ENCODE measurements at places on chromosomes 16 and 17.

GRCh38 chr17:18321309-18321708, 6.2 kb downstream of the SMCR8 start:
- DNase-seq: no peak

DNA sequence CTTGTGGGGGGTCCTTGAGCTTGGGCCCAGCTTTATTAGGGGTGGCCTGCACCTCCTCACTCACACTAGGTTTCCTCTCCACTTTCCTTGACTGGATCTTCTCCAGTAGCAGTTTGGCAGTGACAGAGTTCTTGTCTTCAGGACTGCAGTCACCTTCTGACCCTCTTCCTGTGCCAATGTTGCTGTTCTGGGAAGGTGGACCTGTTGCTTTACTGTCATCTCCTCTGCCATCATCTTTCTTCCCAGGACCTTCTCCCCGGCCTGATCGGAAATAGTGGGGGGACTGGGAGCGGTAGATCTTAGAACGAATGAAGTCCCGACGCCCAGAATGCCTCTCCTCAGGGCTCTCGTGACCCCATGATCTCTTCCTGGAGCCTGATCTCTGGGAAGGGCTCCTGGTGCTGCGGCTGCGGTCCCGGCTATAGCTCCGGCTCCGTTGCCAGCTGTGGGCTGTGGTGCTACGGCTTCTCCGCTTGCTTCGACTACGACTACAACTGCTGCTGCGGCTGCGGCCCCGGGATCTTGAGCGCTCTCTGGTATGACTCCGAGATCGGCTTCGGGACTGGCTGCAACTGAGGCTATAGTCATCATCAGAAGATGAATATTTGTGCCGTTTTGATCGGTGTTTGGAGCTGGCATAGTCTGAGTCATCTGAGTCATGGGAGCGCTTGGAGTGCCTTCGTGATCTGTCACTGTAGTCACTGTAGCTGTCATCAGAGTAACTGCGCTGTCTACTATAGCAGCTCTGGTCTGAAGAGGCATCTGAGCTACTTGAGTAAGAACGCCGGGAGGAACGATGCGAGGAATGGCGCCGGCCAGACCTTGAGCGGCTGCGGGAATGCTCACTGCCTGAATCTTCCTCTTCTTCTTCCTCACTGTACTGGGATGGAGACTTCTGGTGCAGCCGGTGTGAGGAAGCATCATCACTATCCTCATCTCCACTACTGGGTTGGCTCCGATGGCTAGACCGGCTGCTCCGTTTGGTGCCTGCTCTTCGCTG, 9.5 kb upstream of the ITGA2B start:
- no peak for DNase-seq

- no peak for DNase-seq
These were observed 238.1 kb downstream of the ZNF423 start for GRCh38 chr16:49617710-49618330.

DNA sequence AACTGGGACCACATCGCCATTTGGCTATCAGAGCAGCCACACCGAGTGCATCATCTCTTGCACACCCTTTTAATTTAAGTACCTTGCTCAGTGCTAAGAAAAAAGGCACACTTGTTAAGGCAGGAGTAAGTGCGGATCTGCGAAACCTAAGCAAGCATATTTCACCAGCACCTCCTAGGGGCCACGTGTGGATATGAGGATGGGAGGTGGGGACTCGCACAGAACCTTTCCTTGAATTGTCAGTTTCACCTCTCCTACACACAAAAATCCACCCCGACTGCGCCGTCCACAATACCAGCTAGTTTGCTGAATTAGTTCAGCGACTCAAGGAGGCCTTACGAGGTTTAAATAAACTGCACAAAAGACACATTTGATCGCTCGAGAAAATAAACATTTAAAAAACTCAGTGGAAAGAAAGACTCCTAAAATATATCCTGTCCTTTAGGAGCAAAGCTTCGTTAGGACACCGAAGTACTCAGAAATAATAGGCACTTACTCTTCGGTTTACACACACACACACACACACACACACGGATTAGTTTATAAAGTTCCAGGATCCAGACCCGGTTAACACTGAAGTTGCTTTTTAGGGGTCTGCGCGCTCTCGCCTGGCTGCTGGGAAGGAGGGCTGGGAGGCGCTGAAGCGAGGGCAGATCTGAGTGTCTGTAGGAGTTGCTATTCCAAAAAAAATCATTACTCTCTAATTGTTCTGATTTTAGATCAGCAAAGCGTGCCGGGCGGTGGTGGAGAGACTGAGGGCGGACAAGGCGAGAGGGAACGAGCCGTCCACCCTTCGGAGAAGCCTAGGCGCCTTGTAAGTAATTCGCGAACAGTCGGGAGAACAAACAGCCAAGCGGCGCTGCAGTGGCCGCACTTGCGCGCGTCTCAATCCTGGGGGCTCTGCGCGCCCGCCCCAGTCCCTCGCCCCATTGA, 1.0 kb upstream of the KCNJ2 start:
- peak; percentile 66 for DNase-seq

- DNase-seq: no peak
These were observed 762 bp downstream of the CDK12 start for GRCh38 chr17:39461926-39462569.

DNA sequence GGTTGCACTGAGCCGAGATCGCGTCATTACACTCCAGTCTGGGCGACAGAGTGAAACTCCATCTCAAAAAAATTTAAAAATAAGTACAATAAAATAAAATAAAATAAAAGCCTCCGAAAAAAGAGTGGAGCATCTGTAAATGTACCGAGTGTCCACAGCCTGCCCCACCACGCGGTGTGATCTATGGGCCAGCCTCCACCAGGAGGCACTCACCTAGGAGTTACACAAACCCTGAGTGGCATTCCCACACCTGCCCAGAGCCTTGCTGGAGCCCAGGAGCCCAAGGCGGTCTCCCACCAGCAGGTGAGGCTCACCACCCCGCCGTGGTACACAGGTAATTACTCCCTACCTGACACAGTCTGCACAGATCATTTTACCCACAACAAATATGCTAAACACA, 183.2 kb downstream of the ZNF423 start:
- DNase-seq: no peak

- DNase-seq: no peak
These were observed 33.2 kb downstream of the RBFOX3 start for GRCh38 chr17:79577485-79578187.

DNA sequence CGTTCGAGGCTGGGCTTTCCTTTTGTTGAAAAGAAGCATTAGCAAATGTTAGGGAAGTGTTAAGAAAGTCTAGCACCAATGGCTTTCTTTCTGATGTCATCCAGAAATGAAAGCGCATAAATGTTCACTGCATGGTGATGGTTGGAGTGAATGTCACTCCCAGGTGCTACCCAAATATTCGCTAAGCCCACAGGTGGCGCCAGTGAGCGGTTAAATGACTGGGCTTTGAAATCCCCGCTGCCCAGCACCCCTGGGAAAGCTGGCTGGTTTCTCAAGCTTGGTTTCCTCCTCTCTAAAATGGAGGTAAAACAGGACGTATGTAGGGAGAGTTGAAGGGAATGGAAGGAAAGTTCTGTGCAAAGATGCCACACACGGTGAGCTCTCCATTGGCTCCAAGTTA, 104.4 kb downstream of the IRX5 start:
- DNase-seq: peak; percentile 51

DNA sequence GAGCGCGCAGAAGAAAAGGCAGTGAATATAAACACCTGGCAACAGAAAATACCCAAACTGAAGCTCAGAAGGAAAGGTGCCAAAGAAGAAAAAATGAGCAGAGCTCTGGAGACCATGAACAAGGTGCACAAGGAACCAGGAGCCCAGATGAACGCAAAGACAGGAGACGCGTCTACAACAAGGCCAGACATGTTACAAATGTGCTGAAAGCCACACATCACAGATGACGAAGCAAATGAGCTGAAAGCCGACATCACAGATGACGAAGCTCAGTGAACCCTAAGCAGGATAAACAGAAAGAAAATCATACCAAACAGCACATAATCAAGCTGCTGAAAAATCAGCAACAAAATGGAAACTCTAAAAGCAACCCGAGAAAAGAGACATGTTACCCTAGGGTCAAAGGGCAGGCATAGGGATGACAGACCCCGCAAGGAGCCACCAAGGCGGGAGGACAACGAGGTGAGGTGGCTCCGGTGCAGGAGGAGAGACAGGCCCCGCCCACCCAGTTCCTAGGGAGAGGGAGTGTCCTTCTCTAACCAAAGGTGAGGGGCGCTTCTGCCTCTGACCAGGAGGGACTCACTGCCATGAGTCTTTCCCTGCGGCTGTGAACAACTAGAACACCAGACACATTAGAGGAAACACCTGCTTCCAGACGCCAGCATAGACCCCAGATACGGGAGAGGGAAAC, 39.1 kb downstream of the CCDC57 start:
- DNase-seq: no peak

DNA sequence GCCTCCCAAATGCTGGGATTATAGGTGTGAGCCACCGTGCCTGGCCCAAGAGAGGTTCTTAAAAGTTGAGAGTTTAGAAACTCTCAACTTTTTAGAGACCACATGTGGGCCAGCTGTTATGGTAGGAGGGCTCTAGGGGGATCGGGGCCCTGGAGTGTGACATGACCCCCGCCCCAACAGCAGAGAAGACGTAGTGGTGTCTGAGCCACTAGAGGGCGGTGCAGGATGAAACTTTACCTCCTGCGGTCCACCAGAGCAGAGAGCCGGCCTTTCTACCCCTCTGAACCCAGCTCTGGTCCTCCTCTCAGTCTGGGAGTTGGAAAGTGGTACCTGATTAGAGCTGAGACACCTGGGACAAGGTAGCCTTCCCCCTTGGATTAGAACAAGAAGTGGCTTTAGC, 7.4 kb downstream of the CDK5RAP3 start:
- DNase-seq: no peak

GRCh38 chr17:3766779-3767178, 34.2 kb downstream of the ITGAE start:
- no peak for DNase-seq

- DNase-seq: no peak
These were observed 28.7 kb downstream of the B9D1 start for GRCh38 chr17:19333736-19334290.

DNA sequence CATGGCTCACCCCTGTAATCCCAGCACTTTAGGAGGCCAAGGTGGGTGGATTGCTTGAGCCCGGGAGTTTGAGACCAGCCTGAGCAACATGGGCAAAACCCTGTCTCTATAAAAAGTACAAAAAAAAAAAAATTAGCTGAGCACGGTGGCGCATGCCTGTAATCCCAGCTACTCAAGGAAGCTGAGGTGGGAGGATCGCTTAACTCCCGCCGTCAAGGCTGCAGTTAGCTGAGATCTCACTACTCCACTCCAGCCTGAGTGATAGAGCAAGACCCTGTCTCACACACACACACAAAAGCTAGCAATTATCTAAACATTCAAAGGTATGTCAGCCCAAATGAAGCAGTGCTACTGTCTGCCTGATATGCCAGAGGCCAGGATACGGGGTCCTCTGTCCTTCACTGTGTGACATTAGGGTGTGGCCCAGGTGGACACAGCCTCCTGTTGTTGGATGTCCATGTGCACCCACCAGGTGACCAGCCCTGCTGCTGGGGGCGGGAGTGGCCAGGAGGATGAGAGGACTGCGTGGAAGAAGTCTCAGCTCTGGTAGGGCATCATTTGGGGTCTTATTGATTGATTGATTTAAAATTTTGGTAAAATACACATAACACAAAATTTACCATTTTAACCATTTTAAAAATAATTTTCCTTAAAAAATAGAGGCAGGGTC, 3.9 kb downstream of the NLRC3 start:
- DNase-seq: no peak

DNA sequence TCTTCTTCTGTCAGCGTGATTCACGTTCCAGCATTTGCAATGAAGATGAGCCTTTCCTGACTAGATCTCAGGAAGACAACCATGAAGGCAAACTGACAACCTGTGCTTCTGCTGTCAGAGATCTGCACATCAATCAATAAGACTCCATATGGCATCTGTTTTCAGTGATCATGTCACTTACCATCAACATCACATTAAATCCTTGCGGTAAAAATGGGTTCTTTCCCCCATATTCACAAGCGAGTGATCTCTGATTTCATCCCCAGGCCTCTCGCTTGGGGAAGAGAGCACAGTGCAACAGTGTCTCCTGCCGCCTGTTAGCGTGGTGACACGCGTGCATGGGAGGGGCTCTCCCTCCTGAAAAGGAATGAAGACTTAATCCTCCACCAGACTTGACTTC, 11.1 kb downstream of the NACA2 start:
- no peak for DNase-seq

- no peak for DNase-seq
These were observed 3.4 kb upstream of the RASD1 start for GRCh38 chr17:17499402-17500145.

DNA sequence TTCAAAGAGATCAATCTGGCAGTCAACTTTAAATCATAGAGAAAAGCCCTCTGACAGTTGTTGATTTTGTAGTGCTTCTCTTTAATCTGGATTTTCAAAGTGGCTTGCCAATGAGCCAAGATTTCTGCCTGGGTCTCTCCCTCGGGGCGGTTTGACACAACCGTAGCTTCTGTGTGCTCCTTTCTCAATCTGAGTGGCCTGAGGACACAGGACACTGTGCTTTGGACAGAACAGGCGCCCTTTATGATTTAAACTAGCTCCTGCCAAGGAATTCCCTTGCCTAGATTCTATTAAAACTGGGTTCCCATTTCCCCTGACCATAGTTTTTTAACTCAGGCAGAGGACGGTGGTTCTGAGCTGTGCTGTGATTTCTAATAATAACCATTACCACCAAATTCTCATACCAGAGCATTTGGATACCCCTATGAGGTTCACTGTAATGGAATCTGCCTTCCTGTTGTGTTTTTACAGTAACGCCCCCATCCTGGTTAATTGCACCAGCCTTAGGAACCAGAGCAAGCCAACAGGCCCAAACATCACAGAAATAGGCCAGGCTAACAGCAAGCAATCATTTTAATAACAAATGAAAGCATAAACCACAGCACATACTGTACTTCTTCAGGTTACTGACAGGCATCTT, 4.0 kb downstream of the ZFHX3 start:
- no peak for DNase-seq

GRCh38 chr17:45663772-45664171, 120.3 kb upstream of the CRHR1 start:
- DNase-seq: no peak

- no peak for DNase-seq
These were observed 24.1 kb upstream of the WFDC1 start for GRCh38 chr16:84270531-84270930.

- DNase-seq: peak; percentile 69
These were observed 787 bp downstream of the CTCF start for GRCh38 chr16:67562918-67563707.

DNA sequence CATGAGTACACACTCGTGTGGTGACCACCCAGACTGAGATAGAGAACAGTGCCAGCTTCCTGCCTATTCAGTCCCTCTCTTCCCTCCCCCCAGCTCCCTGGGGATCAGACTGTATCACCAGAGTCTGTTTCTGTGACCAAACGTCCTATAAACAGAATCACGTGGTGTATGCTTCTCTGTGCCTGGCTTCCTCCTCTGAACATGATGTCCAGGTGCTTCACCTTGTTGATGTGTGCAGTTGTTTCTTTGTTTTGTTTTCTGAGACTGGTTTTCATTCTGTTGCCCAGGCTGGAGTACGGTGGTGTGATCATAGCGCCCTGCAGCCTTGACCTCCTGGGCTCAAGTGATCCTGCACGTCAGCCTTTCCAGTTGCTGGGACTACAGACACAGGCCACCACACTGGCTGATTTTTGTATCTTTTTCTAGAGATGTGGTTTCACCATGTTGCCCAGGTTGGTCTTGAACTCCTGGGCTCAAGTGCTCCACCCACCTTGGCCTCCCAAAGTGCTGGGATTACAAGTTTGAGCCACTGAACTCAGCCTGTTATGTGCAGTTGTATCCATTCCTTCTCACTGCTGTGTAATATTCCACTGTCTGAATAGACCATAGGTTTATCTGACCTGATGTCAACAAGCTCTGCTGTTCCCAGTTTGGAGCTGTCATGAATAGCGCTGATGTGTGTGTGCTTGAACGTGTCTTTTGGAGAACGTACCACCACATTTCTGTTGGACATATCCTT, 28.9 kb upstream of the PRM1 start:
- DNase-seq: peak; percentile 2

Measured in pancreas (tissue), 10 donors.